ENCODE measurements at places on chromosomes 11 and 22.

- peak overlapping the region; percentile 98 for H3K4me3 ChIP-seq
- peak overlapping the region; percentile 99 for H3K27ac ChIP-seq
- H3K27me3 ChIP-seq = no peaks in the 10 kb centered on the region
- peaks cover 18% of the 10 kb centered on the region for H3K36me3 ChIP-seq
- peaks cover 24% of the 10 kb centered on the region for H3K4me1 ChIP-seq
Measured at GRCh38 chr11:72078477-72078876, 1.9 kb downstream of the NUMA1 start.

DNA sequence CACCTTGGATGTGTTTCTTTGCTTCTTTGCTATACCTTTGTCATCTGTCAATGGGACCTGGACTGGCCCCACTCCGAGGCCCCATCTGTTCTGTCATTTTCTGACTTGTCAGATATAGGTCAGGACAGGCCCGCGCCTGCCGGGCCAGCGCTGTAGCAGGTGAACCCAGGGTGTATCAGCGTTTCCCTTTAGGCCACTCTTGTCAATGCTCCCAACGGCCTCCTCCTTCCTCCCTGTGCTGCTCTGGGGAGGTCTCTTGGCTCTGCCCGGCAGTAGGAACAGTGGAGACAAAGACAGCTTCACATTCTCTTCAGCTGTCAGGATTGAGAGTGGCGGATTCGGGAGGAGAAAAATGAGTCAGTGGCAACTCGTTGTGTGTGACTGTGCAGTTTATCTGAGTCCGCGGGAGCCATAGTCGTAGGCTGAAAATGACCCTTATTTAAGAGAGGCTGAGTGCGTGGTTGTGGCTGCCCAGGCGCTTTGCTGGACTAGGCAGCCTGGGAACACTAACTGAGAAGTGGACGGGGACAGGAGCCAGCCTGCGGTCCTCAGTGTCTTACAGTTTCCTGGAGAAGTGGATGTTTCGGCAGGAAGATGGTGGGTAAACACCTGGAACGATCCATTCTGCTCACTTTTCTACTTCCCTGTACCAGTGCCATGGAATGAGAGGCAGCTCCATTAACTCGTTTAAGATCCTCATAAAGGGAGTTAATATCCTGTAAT is 102.3 kb downstream of the PRR5L start:
- no peaks in the 10 kb centered on the region for H3K27me3 ChIP-seq
- no peak for DNase-seq
- H3K36me3 ChIP-seq = peaks cover 91% of the 10 kb centered on the region

- peaks cover 18% of the 10 kb centered on the region for H3K4me1 ChIP-seq
- peaks cover 10% of the 10 kb centered on the region for H3K27me3 ChIP-seq
- H3K27ac ChIP-seq = no peak overlapping the region
- no peak for DNase-seq
Measured at GRCh38 chr11:61095021-61095420, 7.3 kb upstream of the CD5 start.

DNA sequence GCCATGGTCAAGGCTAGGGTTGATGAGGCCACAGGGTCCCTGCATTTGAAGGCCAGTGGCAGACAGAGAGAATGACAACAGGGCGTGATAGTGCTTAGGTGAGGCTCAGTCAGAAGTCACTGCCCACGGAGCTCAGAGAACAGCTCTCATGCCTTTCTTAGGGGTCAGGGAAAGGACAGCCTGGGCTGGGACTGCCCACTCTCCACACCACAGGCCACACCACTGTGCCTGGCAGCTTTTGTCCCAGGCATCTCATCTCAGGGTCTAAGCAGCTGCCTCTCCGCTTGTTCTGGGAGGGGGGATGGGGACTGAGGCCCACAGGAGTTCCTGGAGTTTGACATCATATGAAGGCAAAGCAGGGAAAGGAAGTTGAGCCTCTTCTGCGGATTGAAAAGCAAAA is 150.2 kb upstream of the B3GAT1 start:
- H3K36me3 ChIP-seq = no peaks in the 10 kb centered on the region
- no peak overlapping the region for H3K4me3 ChIP-seq
- no peaks in the 10 kb centered on the region for H3K4me1 ChIP-seq
- H3K27ac ChIP-seq = no peak overlapping the region
- no peak for DNase-seq

DNA sequence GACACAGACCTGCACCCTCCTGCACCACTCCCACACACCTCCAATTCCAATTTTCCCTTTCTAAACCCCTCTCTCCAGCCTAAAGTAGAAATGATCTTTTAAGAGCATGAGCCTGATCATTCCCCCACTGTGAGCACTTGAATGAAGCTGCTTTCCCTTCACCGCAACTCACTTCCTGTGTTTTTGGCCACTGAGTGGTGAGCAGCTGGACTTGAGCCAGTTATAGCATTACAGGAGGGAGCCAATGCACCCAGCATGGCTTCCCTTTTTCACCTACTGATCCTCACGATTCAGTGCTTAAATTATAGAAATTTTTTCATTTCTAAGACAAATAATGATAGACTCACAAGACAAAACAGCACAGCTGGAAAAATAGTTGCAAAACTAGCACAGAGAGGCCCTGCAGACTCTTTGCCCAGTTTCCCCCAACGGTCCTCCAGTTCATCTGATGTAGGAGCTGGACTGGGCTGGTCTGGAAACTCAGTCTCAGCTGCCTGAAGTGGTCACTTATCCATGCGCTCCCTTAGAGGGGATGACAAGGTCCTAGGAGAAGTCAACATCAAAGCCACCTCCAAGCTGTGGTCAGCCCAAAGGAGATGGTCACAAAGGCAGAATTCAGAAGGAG is 9.7 kb upstream of the APOL4 start:
- H3K27ac ChIP-seq = no peak overlapping the region
- peaks cover 60% of the 10 kb centered on the region for H3K27me3 ChIP-seq
- H3K36me3 ChIP-seq = no peaks in the 10 kb centered on the region

GRCh38 chr11:44661311-44661717 is 65.4 kb upstream of the TSPAN18 start:
- H3K27me3 ChIP-seq = peaks cover 26% of the 10 kb centered on the region
- H3K4me1 ChIP-seq = peaks cover 12% of the 10 kb centered on the region
- H3K4me3 ChIP-seq = no peak overlapping the region
- H3K36me3 ChIP-seq = no peaks in the 10 kb centered on the region

DNA sequence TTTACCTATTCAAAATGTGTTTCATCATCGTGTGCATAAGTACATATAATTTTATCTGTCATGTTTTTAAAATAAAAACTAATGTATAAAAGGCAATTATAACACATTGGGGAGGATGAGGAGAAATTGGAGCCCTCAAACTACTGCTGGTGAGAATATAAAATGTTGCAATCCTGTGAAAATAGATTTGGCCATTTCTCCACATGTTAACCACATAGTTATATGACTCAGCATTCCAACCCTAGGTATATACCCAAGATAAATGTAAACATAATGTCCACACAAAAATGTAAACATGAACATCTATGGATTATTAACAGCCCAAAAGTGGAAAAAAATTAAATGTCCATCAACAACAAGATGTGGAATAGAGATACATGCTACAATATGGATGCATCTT is 928.0 kb upstream of the FAT3 start:
- no peaks in the 10 kb centered on the region for H3K27me3 ChIP-seq
- H3K4me1 ChIP-seq = no peaks in the 10 kb centered on the region
- no peak overlapping the region for H3K27ac ChIP-seq

DNA sequence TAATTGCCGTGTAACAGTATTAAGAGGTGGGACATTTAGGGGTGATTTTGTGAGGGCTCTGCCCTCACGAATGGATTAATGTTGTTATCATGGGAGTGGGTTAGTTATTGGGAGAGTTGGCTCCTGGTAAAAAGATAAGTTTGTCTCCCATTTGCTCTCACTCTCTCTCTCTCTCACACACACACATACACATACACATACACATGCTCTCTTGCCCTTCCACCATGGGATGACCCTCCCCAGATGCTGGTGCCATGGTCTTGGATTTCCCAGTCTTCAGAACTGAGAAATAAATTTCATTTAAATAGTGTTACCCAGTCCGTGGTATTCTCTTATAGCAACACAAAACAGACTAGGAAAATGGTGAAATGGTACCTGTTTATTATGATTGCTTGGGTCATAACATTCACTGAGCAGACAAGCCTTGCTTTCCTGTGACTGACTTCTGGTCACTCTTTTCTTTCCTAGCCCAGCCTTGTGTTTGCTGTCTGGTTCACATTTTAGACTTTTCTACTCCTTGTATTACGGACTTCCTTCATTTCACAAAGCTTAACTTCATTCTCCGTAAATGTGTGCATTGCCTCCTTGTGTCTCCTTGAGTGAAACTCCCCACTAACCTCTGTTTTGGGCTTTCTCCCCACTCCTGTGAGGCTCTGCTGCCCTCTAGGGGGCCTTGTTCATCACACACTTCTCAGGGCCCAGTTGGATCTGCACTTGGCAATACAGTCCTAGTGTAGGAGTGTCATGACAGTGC is 206.5 kb upstream of the CTSC start:
- no peak overlapping the region for H3K27ac ChIP-seq
- peaks cover 6% of the 10 kb centered on the region for H3K4me1 ChIP-seq
- H3K36me3 ChIP-seq = no peaks in the 10 kb centered on the region

GRCh38 chr11:65366340-65366773 is 11.8 kb downstream of the TIGD3 start:
- peaks cover 1% of the 10 kb centered on the region for H3K4me1 ChIP-seq
- H3K36me3 ChIP-seq = no peaks in the 10 kb centered on the region
- no peak overlapping the region for H3K27ac ChIP-seq
- no peak for DNase-seq
- no peaks in the 10 kb centered on the region for H3K27me3 ChIP-seq

- peak; percentile 43 for DNase-seq
- peaks cover 19% of the 10 kb centered on the region for H3K36me3 ChIP-seq
Measured at GRCh38 chr11:14644226-14645014, 816 bp downstream of the PDE3B start.

GRCh38 chr22:49638788-49639187 is 188.9 kb downstream of the BRD1 start:
- H3K27me3 ChIP-seq = no peaks in the 10 kb centered on the region
- H3K4me1 ChIP-seq = peaks cover 3% of the 10 kb centered on the region
- H3K4me3 ChIP-seq = no peak overlapping the region
- DNase-seq = no peak
- H3K36me3 ChIP-seq = peaks cover 3% of the 10 kb centered on the region

GRCh38 chr11:44226945-44227344 is 83.0 kb downstream of the ALX4 start:
- H3K36me3 ChIP-seq = no peaks in the 10 kb centered on the region
- no peak overlapping the region for H3K4me3 ChIP-seq
- no peaks in the 10 kb centered on the region for H3K27me3 ChIP-seq

- no peaks in the 10 kb centered on the region for H3K27me3 ChIP-seq
- H3K36me3 ChIP-seq = no peaks in the 10 kb centered on the region
- H3K4me3 ChIP-seq = no peak overlapping the region
- H3K27ac ChIP-seq = no peak overlapping the region
- H3K4me1 ChIP-seq = peaks cover 12% of the 10 kb centered on the region
Measured at GRCh38 chr11:44188643-44189042, 93.2 kb downstream of the EXT2 start.

- H3K27me3 ChIP-seq = no peaks in the 10 kb centered on the region
- no peaks in the 10 kb centered on the region for H3K36me3 ChIP-seq
- no peak overlapping the region for H3K27ac ChIP-seq
- H3K4me3 ChIP-seq = no peak overlapping the region
- peaks cover 3% of the 10 kb centered on the region for H3K4me1 ChIP-seq
- DNase-seq = no peak
Measured at GRCh38 chr11:44760917-44761550, 34.3 kb downstream of the TSPAN18 start.

- peaks cover 5% of the 10 kb centered on the region for H3K4me1 ChIP-seq
- peak overlapping the region; percentile 9 for H3K27ac ChIP-seq
- no peaks in the 10 kb centered on the region for H3K36me3 ChIP-seq
- no peak overlapping the region for H3K4me3 ChIP-seq
- no peak for DNase-seq
Measured at GRCh38 chr11:77207019-77207485, 79.0 kb downstream of the MYO7A start.

GRCh38 chr11:117170210-117170609 is 8.3 kb upstream of the SIDT2 start:
- H3K4me1 ChIP-seq = peaks cover 2% of the 10 kb centered on the region
- no peak for DNase-seq
- peaks cover 52% of the 10 kb centered on the region for H3K36me3 ChIP-seq
- H3K4me3 ChIP-seq = no peak overlapping the region
- H3K27ac ChIP-seq = no peak overlapping the region

- DNase-seq = no peak
- no peak overlapping the region for H3K27ac ChIP-seq
- no peaks in the 10 kb centered on the region for H3K36me3 ChIP-seq
- no peaks in the 10 kb centered on the region for H3K27me3 ChIP-seq
- H3K4me3 ChIP-seq = no peak overlapping the region
- no peaks in the 10 kb centered on the region for H3K4me1 ChIP-seq
Measured at GRCh38 chr11:30983776-30984441, 385.6 kb downstream of the DCDC1 start.

DNA sequence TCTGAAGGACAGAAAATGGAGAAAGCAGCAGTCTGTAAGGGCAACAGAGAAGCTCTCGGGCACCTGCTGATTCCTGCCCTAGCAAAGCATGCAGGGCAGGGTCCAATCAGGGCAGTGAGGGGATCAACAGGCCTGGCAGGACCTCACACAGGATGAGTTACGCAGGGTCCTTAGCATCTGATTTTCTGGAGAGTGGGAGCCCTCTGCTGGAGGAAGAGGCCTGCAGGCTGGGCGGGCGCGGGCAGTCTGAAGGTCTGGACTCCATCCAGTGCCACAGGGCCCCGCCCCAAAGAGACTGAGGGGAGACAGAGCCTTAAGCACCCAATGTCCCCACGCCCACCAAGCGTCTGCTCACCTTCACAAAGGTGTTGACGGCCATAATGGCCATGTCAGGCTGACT is 28.9 kb downstream of the AP1B1 start:
- peaks cover 57% of the 10 kb centered on the region for H3K36me3 ChIP-seq
- no peaks in the 10 kb centered on the region for H3K27me3 ChIP-seq
- peaks cover 5% of the 10 kb centered on the region for H3K4me1 ChIP-seq
- DNase-seq = no peak
- no peak overlapping the region for H3K4me3 ChIP-seq
- H3K27ac ChIP-seq = no peak overlapping the region

DNA sequence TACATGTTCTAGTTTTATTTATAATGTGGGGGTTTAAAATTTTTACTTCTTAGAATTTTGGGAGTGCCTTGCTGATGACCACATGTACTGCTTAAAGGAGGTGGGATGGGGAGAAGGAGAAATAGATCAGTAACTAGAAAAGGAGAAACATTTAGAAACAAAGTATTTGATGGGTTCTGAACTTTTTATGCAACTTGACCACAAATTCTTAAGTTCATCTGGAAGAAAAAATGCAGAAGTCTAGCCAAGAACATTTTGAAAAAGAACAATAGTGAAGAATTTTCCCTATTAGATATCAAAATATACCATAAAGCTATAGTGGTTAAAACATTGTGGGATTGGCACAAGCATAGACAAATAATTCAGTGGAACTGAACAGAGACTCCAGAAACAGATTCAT is 73.3 kb upstream of the AMPD3 start:
- H3K27ac ChIP-seq = no peak overlapping the region
- peaks cover 49% of the 10 kb centered on the region for H3K27me3 ChIP-seq
- no peak overlapping the region for H3K4me3 ChIP-seq
- no peak for DNase-seq

Data from effector memory CD8-positive, alpha-beta T cell (primary cell).